Transverse colon (tissue), 4 donors: ENCODE measurements at places on chromosomes 2 and 18. TPM values are rescaled to one million over a fixed set of nuclear protein-coding genes. Genes with fewer than 3 reads are reported as not detected.

GRCh38 chr18:33814546-33814945 is 236.5 kb downstream of the ASXL3 start:
- DNase-seq: no peak

GRCh38 chr2:28457237-28457636 is 38.6 kb upstream of the PLB1 start:
- DNase-seq: no peak

DNA sequence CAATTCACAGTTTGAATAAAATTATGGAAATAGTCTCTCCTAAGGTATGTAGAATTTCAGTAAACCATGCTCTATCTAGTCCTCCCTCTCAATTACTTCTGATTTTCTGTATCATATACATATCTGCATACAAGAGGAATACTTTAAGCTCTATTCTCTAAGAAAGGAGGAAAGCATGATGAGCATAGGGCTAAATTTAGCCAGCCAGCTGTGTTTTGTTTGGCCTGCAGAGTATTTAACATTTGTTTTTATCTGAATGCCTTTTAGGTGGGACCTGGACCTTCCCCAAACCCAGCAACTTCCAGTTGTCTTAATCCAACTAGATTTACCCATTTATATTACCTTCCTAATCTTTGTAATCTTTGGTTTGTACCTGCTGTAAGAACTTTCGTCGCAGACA is 42.2 kb upstream of the FAM117B start:
- DNase-seq: no peak

DNA sequence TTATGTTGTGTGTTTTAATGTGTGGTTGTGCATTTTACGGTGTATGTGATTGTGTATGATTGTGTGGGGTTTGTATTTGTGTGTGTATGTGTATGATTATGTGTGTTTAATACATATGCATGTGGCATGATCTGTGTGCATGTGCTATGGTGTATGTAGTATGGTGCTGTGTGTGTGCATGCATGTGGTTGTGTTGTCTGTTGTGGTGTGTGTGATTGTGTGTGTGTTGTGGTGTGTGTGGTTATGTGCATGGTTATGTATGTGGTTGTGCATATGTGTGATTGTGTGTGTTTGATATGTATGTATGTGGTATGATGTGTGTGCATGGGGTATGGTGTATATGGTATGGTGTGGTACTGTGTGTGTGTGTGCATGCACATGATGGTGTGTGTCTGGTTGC is 148.1 kb upstream of the AGAP1 start:
- no peak for DNase-seq

The CXCR1 gene
- 0.14 TPM for total RNA-seq

The CCDC74B gene
- 1.8 TPM for total RNA-seq
